T-cell (primary cell): ENCODE measurements at places on chromosomes 6 and 20.

DNA sequence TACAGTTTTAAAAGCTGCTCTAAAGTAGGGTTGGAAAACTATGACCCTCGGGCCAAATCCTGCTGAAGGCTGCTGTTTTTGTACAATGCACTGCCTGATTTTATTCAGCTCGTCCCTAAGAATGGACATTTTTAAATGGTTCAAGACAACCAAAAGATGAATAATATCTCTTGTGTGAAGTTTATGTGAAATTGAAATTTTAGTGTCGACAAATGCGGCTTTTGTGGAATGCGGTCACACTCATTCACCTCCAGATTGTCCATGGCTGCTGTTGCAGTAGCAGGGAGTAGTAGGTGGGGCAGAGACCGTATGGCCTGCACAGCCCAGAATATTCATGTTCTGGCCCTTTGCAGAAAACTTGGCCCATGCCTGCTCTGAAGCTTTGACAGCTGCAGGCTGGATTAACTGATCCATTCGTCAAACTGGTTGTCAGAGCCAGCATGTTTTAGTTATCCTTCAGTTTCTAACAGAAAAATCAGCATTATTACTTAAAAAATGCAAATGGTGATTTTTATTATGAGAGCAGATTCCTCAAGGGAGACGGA lies 91.6 kb downstream of the PSMG4 start:
- no peak for DNase-seq

DNA sequence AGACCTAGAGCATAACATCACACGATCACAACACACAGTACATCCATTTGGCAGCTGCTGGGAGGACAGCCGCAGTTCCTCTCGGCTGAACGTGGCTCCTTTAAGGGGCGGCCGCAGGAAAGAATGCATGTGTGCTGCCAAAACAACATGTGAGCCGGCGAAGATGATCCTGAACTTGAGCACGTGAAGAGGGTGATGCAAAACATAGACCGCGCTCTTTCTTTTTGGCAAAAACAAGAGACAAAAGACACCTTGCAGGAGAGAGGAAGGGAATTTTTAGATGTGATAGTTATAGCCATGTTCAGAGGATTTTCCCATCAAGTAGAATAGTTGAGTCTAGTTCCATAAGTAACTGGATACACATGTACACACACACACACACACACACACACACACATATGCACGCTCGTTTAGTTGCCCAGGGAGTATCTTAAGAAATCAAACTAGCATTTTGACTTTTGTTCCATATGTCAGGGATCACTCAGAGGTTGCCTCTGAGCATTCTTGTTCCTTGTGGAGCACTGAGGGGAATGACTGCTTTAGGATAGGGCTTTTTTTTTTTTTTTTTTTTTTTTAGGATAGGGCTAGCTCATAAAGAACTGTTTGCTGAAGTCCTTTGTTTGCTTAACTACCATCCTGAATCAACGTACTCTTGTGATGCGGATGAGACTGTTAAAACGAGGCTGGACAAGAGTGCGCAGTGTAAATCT lies 21.7 kb upstream of the RANBP9 start:
- DNase-seq: no peak

DNA sequence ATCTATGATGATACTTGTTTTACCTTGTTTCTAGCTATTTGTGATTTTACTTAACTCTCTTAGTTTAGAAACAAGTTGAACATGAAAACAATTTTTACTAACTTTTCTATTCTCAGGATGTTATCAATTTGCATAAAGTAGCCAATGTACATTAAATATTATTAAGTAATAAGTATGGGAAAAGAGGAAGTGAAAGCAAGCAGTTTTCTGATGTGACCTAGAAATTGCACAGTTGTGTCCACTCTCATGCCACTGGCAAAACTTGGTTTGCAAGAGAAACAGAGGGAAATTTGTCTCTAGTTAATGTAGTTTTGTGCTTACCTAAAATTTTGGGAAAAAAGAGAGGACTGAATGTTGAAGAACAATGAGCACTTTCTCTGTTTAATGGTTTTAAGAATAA lies 19.2 kb upstream of the TSPYL1 start:
- DNase-seq: no peak

- no peak for DNase-seq
Measured at GRCh38 chr6:170272341-170273065, 18.4 kb downstream of the DLL1 start.

- DNase-seq: no peak
Measured at GRCh38 chr20:56711018-56711417, 81.9 kb downstream of the TFAP2C start.

DNA sequence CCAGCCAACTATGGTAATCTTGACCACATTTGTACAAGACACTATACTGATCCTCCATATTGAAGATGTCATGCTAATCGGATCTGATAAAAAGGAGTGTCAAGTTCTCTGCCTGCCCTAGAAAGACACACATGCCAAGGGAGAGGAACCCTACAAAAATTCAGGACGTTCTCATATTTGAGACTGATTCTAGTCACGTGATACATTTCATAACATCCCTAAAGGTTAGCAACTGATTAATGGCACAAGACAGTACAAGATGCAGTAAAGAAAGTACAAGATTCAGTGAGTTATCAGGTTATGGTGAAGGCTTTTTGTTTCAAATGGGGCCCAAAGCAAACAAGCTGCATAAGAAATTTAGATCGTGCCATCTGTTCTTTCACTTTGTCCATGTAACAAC lies 190.7 kb upstream of the MOCS1 start:
- no peak for DNase-seq

- no peak for DNase-seq
Measured at GRCh38 chr20:37072293-37073196, 23.3 kb downstream of the RBL1 start.

GRCh38 chr6:53214172-53214571 lies 65.5 kb upstream of the GCM1 start:
- no peak for DNase-seq

GRCh38 chr6:42452171-42453030 lies 675 bp upstream of the TRERF1 start:
- DNase-seq: peak; percentile 63

- DNase-seq: peak; percentile 36
Measured at GRCh38 chr6:390914-391558, 516 bp upstream of the IRF4 start.

- DNase-seq: no peak
Measured at GRCh38 chr6:107750176-107750797, 73.8 kb downstream of the SCML4 start.

DNA sequence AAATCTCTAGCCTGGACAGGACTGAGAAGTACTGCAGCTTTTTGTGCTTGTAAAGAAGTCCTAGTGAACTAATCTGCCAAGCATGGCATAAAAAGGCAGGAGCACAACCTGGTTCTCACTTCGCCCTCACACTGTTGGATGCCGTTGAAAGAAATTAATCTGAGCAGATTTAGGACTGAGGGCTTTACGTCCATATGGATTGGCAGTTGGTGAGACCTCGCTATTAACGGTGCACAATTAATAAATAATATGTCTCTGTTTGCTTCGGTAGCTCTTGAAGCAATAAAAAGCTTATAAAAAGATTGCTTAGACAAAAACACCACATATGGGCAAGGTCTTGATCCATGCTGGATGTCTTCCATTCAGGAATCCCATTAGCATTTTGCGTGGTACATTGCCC lies 185.6 kb upstream of the EPHA7 start:
- DNase-seq: no peak

DNA sequence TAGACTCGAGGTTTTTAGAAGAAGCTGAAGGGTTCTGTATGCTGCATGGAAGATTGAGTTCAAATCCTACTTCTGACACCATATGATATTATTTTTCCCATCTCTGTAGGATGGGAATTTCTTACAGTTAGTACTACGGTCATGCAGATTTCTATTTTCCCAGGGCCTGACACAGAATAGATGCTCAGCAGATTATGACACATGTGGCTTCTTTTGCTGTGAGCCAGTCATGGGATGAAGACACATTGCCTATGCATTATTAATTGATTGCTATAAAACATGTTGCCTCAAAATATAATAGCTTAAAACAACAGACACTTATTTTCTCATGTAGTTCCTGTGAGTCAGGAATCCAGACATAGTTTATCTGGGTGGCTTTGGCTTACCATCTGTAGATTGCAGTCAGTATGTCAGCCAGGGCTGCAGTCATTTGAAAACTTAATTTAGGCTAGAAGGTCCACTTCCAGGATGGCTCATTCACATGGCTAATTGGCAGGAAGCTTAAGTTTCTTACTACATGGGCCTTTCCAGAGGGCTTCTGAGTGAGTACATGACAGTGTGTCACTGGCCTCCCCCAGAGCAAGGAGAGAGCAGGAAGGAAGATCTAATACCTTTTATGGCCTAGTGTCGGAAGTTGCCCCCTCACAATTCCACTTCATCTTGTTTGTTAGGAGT lies 29.5 kb downstream of the TOP1 start:
- DNase-seq: no peak

- no peak for DNase-seq
Measured at GRCh38 chr6:21181866-21182265, 411.7 kb upstream of the SOX4 start.

GRCh38 chr20:1993986-1994385 lies at the start of gene PDYN:
Gene PDYN (minus strand): TSS chr20:1994058. CDS start chr20:1983084, 10,974 bp downstream.
- no peak for DNase-seq

DNA sequence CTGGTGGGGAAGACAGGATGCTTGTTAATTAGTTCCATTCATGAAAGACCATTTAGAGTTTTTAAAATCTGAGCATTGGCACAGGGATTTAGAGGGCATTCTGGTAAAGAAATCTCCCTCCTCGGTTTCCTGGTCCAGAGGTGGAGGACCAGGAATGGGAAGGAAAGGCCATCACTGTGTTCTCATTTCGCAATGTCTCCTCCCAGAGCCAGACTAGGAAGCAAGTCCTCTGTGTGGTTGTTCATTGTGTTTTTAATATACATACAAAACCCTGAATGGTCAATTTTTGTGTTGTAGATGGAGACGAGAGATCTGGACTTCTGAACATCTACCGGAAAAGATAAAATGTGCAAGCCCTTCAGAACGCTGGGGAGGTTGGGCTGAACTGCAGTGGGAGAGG lies 41.3 kb downstream of the RIN2 start:
- DNase-seq: no peak

DNA sequence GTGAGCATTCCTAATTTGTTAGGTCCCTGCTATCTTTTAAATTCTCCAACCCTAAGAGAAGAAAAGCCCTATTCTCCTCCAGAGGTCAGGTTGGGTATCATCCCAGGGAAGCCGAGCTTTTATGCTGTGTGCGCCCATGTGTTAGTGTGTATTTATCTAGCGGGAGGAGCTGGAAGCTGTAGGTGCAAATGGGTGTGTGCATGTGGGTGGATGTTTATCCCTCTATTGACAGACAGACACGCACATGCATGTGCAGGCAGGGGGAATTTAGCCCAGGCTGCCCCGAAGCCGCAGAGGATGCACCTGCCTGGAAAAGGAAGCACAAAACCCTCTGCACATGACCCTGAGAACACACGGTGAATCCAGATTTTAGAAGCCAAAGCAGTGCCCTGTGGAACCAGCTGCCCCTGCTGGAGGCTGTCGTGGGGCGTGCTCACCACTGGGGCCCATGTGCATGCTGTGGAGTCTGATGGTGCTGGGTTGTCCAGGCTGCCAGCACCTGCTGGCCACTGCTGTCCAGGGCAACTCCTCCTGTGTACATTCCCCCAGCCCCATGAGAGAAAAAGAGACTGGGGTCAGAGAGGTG lies 397.5 kb downstream of the TAF4 start:
- no peak for DNase-seq

DNA sequence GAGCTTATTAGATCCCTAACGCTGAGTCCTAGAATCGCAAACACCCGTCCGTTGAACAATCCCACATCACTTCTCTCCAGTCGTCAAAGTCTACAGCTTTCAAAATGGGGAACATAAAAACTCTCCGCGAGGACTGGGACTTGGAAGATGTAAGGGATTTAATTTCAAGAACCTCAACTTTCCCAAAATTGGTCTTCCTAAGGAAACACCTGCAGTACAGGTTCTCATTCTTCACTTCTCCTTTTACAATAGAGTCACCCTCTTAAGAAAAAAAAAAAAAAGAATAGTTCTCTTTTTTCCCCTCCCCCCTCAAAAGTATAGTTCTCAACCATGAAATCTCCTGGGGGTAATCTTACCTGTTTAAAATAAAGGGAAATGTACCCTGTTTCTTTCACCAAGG lies 6.6 kb upstream of the ZBTB22 start:
- no peak for DNase-seq

- no peak for DNase-seq
Measured at GRCh38 chr6:124036384-124036783, 232.7 kb downstream of the NKAIN2 start.

DNA sequence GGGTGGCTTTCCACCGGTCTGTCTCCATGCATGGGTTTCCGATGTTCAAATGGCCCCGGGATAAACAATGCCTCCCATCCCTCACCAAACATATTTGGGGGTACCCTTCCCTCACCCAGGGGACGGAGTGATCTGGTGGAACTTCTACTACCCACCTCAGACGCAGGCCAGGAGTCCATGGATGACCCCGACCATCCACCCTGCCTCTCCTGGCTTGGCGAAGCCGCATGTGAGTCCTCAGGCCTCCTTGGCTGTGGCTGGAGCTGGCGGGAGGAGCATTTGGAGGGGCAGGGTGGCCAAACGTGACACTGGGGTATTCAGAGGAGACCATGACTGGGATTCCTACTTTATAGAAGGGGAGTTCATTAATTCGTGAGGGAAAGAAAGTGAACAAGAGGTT lies 45.9 kb upstream of the FRMD1 start:
- DNase-seq: no peak

DNA sequence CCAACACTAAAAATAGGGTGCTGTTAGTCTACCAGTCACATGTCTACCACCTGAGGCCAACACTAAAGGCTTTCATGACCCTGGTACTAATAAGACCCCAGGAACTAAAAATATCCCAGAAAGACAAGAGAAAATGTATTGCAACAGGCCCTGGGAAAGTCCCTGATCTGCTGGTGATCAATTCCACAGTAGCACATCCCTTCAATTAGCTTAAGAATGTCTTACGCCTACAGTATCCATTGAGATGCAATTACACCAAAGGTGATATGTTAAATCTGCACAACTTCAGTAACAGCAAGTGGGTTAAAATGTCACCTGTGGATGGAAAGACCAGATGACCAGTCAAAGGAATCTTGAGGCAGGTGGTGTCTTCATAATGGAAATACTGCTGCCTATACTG lies 3.1 kb downstream of the SEMG1 start:
- DNase-seq: no peak

GRCh38 chr20:38617011-38617829 lies 15.6 kb downstream of the ARHGAP40 start:
- no peak for DNase-seq

GRCh38 chr20:50191544-50192363 lies 1.1 kb downstream of the CEBPB start:
- peak; percentile 46 for DNase-seq
